ENCODE measurements at places on chromosomes 6 and 20. TPM values are rescaled to one million over a fixed set of nuclear protein-coding genes. Genes with fewer than 3 reads are reported as not detected.

The MOG gene
- total RNA-seq = not detected

The CCHCR1 gene
- 19.0 TPM for total RNA-seq

The GABRR2 gene
- 0.56 TPM for total RNA-seq

The VPS16 gene
- total RNA-seq = 52.9 TPM

The POM121L2 gene
- total RNA-seq = not detected

All from regular cardiac myocyte (primary cell).